ENCODE measurements at places on chromosomes 13 and 19.

GRCh38 chr13:70415136-70415535, 306.9 kb upstream of the KLHL1 start:
- DNase-seq: no peak

- DNase-seq: no peak
These were observed 10.2 kb downstream of the JOSD2 start for GRCh38 chr19:50500753-50501151.

DNA sequence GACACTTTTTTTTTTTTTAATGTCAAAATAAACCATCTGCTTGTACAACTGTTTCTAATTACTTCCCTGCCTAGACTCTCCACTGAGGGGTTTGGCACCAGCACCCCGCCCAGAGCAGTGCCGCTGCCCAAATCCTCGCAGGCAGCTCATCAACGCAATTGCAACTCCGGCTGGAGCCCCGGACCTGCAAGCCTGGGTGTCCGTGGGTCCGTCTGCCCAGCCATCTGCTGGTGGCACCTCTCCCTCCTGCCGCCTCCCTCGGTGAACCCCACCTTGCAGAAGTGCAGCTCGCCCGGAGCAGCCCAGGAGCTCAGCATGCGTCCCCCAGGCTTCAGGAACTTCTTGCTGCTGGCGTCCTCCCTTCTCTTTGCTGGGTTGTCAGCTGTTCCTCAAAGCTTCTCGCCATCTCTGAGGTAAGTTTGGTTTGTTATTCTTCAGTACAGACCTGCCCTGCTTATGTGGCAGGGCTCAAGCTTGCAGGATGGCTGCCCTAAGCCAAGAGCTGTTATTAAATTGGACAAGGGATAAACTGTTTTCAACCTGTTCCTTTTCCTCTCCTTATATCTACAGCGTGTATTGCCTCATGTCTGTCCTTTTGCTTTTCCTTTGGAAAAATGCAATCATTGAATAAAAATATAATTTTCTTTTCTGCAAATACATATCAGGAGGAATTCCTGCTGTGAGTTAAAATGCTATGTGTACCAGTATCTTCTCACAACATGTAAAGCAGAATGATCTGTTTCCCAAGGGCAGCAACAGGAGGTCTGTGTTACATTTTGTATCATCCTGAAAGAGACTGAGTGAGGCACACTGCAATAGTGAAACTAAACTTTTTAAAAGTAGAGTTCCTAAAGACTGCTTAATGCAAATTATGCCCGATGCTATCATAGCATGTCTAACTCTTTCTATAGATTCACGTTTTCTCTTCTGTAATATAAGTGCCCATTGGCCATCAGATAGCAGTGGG, at the start of gene ITGBL1:
Gene ITGBL1 (plus strand): TSS at position 157 of the 967 bp plus-strand sequence. CDS start 159 bp downstream, at position 316.
- peak; percentile 0 for DNase-seq

GRCh38 chr19:15274477-15274876, 42.2 kb upstream of the EPHX3 start:
- DNase-seq: no peak

DNA sequence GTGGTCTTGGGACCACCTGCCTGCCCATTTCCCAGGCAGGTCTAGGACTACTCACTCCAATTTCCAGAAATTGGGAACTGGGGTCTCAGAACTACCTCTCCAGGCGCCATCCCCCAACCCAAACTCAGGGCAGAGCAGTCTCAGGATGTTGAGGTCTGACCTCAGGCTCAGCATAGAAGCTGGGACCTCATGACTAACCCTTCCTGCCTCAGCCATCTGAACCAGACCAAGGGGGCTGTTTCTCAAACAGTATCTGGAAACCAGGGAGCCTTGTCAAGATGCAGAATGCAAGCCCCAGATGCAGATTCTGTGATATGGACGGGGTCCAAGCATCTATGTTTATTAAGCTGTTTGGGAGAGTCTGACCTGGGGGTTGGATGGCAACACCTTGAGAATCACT, 1.3 kb downstream of the FBXW9 start:
- DNase-seq: no peak

- DNase-seq: no peak
These were observed 115.3 kb downstream of the STOML3 start for GRCh38 chr13:38875186-38875875.

GRCh38 chr13:42384265-42384664, 112.3 kb downstream of the AKAP11 start:
- DNase-seq: no peak
